ENCODE measurements at places on chromosomes 6 and 20.

DNA sequence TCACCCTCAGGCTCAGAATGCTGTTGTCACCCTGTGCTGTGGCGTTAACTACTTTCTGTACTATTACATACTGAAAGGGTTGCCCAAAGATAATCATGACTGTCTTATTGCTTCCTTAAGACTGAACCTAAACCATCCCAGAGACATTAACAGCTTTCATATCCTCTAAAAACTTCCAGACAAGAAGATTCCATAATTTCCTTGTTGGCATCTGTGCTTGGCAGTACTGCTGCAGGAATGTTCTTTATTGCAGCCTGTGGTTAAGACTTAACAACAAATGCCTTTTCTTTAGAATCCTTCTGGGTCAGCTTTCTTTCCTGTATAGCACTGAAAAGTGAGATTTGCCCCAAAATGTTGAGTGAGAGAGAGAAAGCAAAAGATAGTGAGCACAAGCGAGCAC lies 109.7 kb downstream of the GJA10 start:
- DNase-seq, result no peak

DNA sequence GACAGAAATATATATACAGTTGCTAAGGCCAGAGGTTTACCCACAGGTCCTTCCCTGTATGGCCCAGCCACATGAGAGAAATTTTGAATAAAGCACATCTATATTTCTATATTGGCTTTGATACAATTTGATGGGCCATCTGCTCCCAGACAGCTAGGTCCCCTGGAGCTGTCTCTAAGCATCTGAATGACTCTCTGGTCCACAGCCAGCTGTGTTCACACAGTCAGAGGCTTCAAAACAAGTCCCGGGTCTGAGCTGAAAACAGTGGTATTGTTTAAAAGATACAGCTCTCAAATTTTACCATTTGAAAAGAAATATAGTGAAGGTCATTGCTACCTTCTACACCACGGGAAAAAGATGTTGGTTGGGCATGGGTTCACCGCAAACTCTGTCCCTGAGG lies 161.1 kb downstream of the SLC35B3 start:
- no peak for DNase-seq

GRCh38 chr6:12173181-12173580 lies 117.0 kb upstream of the EDN1 start:
- DNase-seq, result no peak

DNA sequence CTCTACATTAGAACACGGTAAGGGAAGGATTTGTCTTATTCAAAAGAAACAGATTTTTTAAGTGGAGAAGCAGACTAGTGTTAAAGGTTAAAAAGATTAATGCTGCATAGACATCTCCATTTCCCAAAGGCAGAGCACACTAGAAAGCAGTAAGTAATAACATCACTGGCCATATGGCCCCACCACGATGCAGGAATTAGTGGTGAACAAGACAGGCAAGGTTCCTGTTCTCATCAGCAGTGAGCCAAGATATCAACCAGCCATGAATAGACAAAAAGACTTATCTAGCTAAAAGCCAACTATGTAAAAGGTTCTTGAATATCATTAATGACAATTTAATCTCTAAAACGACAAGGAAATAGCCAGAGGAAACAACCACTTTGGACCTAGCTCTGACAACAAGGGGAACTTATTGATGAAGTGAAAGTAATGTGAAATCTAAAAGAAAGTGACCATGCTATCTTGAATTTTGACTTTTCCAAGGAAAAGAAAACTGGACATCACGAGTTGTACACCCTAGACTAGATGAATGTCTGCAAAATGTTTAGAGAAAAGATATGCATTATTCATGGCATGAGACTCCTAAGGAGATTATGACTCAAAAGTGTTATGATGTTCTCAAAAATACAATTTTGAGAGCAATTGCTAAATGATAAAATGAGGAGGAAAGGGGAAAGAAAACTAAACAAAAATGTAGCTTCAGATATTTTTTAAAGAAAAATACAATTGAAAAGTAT lies 157.9 kb upstream of the STXBP5 start:
- no peak for DNase-seq

- no peak for DNase-seq
These were observed 1.6 kb downstream of the CLVS2 start for GRCh38 chr6:122997541-122998150.

GRCh38 chr6:150775415-150776203 lies 89.9 kb upstream of the MTHFD1L start:
- DNase-seq, result no peak

GRCh38 chr6:154070041-154070440 lies 31.0 kb downstream of the OPRM1 start:
- DNase-seq, result no peak

- DNase-seq, result no peak
These were observed 87.3 kb downstream of the KCNB1 start for GRCh38 chr20:49395183-49395582.

- DNase-seq, result no peak
These were observed 25.0 kb downstream of the DDO start for GRCh38 chr6:110390404-110390803.

- DNase-seq, result no peak
These were observed 32.9 kb downstream of the COX4I2 start for GRCh38 chr20:31670371-31671228.

DNA sequence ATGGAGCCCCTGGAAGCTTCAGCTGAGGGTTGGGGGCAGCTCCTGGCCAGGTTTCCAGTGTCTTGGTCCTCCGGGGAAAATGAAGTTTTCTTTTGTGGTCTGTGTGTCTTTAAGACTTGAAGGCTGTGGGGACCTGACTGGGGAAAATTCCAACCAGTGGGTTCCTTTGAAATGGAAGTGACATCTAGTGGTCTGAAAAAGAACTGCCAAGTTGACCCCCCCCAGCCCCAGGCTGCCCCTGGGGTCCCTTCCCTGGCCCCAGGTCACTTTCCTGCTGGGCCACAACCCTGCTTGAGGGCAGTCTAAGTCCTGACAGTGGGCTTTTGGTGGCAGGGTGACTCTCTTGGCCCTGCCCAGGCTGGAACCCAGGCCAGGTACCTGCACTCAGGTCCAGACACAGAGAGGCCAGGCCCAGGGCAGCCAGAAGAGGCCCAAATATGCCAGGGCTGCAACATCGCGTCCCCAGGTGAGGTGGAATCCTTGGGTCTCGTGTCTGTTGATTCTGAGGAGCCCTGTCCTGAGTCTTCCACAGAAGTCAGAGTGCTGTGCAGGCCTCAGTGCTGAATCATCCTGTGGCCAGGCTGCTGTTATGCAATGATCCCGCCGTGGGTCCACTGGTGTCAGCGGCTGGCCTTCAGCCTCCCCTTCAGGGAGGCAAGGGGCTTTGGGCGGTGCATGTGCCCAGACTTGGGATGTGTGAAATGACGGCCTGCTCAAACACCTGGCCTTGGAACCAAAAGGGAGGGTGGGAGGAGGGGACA lies 68.4 kb downstream of the VEGFA start:
- DNase-seq, result no peak

GRCh38 chr20:55935448-55936208 lies 69.7 kb downstream of the CBLN4 start:
- no peak for DNase-seq

DNA sequence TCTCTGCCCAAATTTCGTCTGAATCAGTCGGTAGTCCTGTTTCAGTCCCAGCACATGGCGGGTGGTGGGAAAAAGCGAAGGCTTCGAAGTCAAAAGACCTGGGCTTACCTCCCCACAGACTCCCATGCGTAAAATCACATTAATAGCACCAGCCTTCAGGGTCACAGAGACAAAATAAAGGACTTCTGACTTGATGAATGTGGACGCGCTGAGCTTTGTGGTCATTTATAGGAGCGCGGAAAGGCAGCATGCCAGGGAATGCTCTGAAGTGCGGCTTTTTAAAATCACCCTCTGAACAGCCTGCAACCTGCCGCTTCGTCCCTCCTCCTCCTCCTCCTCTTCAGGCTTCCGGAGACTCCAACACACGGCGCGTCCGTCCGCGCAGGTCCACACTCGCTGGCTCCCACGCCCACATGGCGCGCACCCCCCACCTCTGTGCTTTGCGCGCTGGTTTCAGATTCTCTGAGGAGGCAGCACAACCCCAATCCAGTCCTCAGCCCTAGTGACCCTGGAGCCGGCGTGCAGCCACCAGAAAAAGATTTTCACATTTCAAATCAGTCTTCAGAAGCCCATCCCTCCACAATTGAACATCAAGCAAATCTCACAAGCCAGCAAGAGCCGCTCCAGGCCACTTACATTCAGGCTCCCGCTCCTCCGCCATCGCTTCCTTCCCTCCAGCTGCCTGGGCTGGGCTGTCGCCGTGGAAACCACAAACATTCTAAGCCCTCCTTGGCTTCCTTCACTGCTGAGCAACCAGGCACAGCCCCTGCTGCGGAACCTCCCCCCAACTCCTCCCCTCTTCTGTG lies at the start of gene C6orf118:
C6orf118 (minus strand) TSS at position 680 of the 806 bp plus-strand sequence; CDS start at position 661, 19 bp downstream.
- no peak for DNase-seq

- DNase-seq, result no peak
These were observed 93.2 kb downstream of the DLGAP4 start for GRCh38 chr20:36399147-36399968.

DNA sequence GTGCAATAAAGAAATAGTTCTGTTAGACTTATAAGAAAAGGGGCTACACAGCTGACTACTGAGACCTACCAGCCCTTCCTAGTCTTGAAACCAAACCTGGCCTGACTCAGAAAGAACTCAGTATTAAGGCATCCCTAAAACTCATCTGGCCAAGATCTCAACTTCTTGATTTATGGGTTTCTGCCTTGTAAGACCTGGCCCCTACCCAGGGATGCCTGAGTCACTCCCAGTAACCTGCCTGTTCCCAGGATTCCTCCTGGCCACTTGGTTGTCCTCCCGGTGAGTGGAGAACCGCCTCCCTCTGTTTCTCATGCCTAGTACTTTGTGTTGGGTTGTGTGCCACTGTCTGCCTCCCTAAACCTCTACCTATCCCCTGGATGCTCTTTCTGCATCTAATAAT lies 189.4 kb upstream of the PREP start:
- DNase-seq, result no peak

GRCh38 chr6:2990932-2991506 lies 8.7 kb upstream of the NQO2 start:
- no peak for DNase-seq

- DNase-seq, result no peak
These were observed 96.3 kb downstream of the PHF3 start for GRCh38 chr6:63731930-63732329.

- DNase-seq, result no peak
These were observed 16.6 kb upstream of the FBXO9 start for GRCh38 chr6:53048431-53049195.

- DNase-seq, result no peak
These were observed 79.9 kb downstream of the FNDC1 start for GRCh38 chr6:159249128-159249527.

GRCh38 chr20:59657459-59658046 lies 53.2 kb downstream of the PHACTR3 start:
- no peak for DNase-seq

DNA sequence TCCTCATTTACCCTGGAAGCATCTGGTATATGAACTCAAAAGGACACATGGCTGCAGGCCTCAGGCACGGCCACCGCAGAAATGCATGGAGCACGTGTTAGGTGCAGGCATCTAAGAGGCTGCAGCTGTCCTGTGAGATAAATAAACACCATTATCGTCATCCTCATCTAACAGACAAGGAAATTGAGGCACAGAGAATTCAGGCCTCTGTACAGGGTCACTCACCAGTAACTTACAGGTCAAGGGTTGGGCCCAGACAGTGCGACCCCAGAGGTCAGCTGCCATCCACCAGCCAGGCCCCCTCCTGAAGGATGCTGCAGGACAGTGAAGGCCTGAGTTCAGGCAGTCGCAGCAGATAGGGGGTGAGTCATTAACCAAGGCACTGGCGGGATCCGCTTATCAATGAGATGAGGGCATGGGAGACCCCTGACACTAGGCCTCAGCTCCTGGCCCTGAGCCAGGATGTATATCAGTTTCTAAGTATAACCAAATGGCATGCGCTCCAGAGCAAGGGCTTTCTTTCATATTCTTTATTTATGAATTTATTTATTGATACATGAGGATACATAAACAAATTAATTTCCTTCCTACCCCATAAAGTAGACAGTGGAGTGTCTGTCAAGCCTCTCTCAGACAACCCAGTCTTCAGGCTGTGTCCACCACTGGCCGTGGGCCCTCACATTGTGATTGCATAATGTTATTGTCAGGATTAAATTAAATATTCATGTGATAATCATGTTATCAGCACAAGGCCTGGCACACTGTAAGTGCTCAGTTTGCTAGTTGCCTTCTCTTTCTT lies 316.9 kb downstream of the QKI start:
- DNase-seq, result no peak

GRCh38 chr6:51108563-51109234 lies 290.0 kb downstream of the TFAP2B start:
- DNase-seq, result no peak

- no peak for DNase-seq
These were observed 2.4 kb downstream of the BAK1 start for GRCh38 chr6:33577718-33578117.
